Hematopoietic multipotent progenitor cell treated with erythropoietin and hydrocortisone succinate and interleukin-3 and kit ligand, for 8 days (in vitro differentiated cells): ENCODE measurements at places on chromosomes 7 and 10.

GRCh38 chr7:10192074-10192473 is 781.6 kb upstream of the PHF14 start:
- no peak for DNase-seq

GRCh38 chr7:151575410-151575809 is 55.7 kb upstream of the RHEB start:
- DNase-seq: no peak

- peak; percentile 29 for DNase-seq
Measured at GRCh38 chr10:123573236-123574108, 92.7 kb upstream of the GPR26 start.

DNA sequence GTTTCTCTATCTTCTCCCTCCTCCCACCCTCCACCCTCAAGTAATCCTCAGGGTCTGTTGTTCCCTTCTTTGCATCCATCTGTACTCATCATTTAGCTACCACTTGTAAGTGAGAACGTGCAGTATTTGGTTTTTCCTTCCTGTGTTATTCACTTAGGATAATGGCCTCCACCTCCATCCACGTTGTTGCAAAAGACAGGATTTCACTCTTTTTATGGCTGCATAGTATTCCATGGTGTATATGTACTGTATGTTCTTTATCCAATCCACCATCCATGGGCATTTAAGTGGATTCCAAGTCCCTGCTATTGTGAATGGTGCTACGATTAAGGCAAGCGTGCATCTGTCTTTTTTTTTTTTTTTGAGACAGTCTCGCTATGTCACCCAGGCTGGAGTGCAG is 72.4 kb downstream of the PROSER2 start:
- DNase-seq: no peak

- DNase-seq: no peak
Measured at GRCh38 chr10:49010865-49011264, 71.2 kb upstream of the LRRC18 start.

- no peak for DNase-seq
Measured at GRCh38 chr7:34155220-34155908, 250.0 kb downstream of the BMPER start.

- peak; percentile 74 for DNase-seq
Measured at GRCh38 chr10:121886997-121887622, 40.7 kb downstream of the ATE1 start.

DNA sequence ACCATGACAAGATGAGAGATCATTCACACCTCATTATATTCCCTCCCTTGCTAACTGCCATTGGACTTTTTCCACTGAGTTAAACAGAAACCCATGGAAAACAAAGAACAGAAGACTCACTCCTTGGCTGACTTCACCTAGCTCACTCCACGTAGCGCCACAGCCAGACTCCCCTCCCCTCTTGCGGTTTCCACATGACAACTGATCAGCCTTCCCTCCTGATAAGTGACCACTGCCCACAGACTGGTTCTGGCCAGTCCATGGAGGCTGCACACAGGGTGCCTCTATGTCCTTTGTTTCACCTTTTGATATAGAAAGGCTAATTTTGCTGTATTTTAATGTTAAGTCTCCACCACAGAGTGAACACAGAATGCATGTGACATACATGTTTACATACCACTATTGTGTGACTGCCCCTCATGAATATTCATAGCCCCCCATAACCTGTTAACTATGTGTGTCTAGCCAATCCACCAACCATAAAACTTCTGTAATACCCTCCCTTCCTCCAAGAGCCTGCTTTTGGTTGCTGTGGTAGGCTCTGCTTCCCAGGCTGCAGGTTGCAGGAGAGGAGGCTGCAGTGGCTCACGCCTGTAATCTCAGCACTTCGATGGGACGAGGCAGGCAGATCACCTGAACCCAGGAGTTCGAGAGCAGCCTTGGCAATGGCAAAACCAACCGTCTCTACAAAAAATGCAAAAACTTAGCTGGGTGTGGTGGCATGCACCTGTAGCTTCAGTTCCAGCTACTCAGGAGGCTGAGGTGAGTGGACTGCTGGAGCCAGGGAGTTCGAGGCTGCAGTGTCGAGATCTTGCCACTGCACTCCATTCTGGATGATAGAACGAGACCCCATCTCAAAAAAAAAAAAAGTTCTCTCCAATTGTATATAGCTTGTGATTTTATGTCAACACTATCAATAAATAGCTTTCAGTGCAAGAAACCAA is 10.0 kb upstream of the IFIT5 start:
- DNase-seq: no peak

DNA sequence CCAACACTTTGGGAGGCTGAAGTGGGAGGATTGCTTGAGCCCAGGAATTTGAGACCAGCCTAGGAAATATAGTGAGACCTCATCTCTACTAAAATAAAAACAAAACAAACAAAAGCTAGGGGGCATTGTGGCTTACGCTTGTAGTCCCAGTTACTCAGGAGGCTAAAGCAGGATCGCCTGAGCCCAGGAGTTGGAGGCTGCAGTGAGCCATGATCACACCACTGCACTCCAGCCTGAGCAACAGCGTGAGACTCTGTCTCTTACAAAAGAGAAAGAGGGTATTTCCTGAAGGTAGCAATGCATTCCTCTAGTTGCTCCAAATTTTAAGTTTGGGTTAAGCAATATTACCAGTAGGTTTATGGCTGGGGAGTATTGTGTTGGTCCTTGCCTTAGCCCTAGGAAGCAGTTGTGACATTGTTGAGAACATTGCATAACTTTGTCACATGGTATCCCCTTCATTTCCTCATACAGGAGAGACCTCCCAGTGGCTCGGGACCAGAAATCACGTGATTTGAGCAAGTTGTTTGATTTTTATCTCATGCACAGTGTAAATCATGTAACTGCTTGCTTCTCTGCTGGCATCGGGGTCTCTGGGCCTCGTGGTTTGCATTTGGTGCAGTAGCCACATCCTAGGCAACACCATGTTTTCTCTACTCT is 23.3 kb upstream of the SMARCD3 start:
- DNase-seq: peak; percentile 47

GRCh38 chr7:74083117-74083876 is at the start of gene LIMK1:
LIMK1 (plus strand) TSS chr7:74083804; CDS start chr7:74083991, 187 bp downstream.
- DNase-seq: peak; percentile 71

- no peak for DNase-seq
Measured at GRCh38 chr10:132523561-132524442, 13.8 kb upstream of the INPP5A start.

GRCh38 chr7:123771256-123771655 is 22.5 kb upstream of the WASL start:
- no peak for DNase-seq

- no peak for DNase-seq
Measured at GRCh38 chr10:108591417-108591816, 1331.9 kb downstream of the XPNPEP1 start.

- peak; percentile 16 for DNase-seq
Measured at GRCh38 chr10:87659571-87660483, at the start of gene PAPSS2. PAPSS2 (plus strand) TSS chr10:87659878; CDS start chr10:87659982, 104 bp downstream.

DNA sequence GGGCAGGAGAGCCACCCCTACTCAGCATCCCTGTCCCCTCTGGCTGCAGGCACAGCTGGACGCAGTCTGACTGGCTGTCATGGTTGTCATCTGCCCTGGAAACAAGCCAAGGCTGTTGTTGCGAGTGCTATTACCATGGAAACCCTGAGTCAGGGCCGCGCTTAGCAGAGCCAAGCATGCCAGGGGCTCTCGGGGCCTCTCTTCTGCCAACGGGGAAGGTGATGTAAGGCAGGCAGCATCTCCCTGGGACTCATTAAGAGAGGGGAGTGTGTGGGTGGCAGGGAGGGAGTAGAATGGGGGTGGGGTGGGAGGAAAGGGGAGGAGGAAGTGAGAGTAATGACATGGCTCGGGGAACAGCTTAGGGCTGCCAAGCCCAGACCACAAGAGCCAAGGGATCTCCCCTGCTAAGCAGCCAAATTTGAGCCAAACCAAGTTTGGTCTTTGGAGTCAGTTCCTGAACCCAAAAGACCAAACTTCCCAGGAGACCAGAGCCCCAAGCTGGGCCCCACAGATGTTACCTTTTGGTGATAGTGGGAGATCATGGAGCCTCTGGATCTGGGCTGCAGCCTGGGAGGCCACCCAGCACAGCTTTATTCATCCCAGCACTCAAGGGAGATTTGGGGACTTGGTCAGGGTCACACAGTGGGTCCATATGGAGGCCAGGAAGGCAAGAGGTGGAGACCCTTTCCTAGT is 67.6 kb downstream of the TMEM130 start:
- peak; percentile 50 for DNase-seq

GRCh38 chr10:131559450-131559911 is 248.0 kb upstream of the TCERG1L start:
- no peak for DNase-seq

DNA sequence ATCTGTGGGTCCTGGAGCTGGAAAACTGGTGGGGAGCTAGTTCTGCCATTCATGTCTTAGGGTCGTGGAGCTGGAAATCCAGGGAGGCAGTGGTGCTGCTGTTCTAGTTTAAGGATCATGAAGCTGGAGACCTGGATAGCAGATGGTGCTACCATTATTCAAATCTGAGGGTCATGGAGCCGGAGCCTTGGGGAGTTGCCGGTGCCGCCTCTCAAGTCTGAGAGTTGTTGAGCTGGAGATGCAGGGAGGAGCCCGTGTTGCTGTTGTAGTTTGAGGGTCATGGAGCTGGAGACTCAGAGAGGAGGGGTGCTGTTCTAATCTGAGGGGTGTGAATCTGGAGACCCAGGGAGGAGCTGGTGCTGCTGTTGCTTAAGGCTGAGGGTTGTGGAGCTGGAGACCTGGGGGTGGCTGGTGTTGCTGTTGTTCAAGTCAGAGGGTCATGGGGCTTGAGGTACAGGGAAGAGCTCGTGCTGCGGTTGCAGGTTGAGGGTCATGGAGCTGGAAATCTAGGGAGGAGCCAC is 86.0 kb upstream of the ZNF479 start:
- DNase-seq: no peak

- DNase-seq: no peak
Measured at GRCh38 chr7:47336472-47337425, 245.2 kb downstream of the TNS3 start.

- DNase-seq: no peak
Measured at GRCh38 chr7:102445674-102446071, 12.3 kb downstream of the ORAI2 start.

DNA sequence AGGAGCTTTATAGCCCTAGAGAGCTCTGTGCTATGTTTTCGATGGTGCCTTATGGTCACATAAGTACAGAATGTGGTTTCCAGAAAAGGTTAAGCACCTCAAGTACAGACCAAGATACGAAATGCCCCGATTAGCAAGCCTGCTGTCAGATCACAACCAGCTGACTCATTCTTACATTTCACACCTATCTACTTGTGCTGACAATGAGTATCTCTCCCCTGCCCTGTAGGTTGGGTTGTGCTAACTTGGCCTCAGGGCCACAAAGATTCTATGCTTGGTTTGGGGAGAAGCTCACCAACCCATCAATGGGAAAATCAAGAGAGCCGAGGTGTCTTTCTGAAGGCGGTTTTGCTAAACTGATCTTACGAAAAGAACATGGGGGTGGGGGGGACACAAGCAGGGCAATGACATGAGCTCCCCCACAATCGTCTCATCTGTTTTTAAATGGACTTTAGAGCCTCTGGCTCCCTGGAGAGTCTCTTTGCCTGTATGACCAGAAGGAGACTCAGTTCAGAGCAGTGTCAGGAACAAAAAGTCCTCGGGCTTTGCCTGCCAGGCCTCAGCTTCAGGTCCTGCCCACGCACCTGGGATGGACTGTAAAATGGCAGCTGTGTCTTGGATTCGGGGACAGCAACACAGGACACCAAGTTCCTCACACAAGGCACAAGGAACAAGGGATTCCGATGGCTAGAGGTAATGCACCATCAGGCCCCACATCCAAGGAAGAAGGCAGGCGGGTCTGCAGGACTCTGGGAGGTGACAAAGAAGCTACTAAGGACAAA is 55.1 kb downstream of the FAM53B start:
- peak; percentile 75 for DNase-seq

DNA sequence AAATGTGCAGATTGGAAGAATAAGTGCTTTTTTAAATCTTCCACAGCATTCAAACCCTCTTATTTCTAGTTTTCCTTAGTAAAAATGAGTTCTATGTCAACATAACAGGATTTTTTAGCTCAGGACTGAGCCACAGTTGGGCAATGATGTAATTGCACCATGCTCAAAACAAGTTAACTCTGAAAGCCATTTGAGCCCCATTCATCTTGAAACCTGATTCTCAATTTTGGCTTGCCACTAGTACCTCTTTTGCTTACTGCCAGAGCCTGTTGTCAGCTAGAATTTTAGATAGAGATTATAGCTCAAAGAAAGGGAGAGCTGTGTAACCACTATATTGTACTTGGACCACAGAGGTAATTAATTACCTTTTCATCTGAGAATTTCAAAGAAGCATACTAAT is 1028.5 kb upstream of the PHF14 start:
- DNase-seq: no peak

GRCh38 chr10:62199584-62199983 is 69.1 kb downstream of the RTKN2 start:
- DNase-seq: no peak

GRCh38 chr10:11823122-11823988 is at the start of gene PROSER2:
PROSER2 (plus strand) TSS chr10:11823356; CDS start chr10:11852078, 28,722 bp downstream.
- DNase-seq: peak; percentile 80

DNA sequence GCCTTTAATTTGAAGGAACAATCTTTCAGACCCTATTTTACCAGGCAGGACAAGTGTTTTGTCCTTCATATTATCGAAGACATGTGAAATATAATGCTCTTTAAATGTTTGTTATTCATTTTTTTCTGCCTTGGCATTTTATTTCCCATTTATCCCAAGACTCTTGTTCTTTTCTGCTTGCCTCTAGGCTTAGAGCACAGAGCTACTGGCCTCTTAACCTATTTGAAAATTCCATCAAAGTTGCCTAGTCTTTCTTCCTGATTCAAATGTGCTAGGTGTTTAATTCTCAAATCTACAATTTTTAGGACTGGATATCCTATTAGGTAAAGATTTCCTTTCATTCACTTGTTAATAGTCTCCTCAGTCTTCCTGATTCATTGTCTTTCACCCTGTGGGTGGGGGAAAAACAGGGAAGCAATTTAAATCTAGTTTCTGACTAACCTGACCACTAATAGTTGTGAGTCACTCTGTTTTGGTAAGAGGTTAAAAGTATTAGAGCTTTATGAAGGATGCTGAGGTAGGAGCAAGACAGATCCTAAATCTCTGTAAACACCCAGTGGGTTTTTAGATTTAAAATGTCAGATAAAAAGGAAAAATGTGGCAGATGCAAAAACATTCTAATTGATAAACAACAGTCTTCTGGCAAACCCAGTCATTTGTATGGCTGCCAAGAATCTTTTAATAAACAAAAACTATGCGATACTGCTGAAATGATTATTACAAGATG is 1.5 kb downstream of the LIPK start:
- no peak for DNase-seq
